CD4-positive, alpha-beta T cell treated with Interferon alpha-2 for 1 hour (primary cell): ENCODE measurements at places on chromosomes 11 and 22.

- no peak for DNase-seq
These were observed 418.0 kb downstream of the SHANK2 start for GRCh38 chr11:70834277-70834940.

GRCh38 chr22:17167486-17167885, 8.4 kb upstream of the HDHD5 start:
- DNase-seq: no peak

DNA sequence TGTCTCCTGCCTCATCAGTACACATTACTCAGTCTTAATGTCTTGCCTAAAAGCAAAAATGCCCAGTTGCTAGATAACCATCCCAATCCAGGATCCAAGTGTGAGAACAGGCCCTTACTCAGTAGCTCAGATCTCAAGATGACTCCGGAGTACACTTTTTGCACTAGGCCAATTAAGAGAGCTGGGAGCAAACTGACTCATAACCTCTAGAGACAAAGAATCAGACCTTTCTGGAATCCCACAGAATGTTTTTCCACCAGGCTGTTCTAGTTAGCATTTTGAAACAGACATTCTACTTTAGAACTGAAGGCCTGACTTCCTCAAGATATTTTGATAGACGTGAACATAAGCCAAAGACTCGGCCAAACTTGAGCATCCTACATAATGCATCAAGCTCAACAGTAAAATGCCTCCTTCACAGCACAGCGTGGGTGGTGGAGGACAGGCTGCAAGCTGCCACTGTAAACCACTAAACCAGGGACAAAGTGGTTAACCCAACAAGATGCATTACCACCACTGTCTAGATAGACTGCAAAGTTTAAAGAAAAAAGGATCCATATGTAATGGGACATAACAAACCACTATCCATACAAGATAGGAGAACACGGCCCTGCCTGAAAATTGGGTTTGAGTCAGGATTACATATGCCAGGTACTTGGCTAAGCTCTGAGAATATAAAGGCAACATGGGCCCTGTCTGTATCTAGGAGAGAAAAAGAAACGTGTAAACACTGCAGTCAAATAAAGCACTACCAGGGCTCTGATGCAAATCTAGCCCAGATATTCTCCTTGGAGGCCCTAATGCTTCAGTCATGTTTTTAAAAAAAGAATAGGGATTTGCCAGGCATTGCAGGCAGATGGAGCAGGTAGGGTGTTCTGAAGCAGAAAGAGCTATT, 48.3 kb downstream of the MYH9 start:
- no peak for DNase-seq

- no peak for DNase-seq
These were observed 77.2 kb upstream of the PPARA start for GRCh38 chr22:46072981-46073682.

DNA sequence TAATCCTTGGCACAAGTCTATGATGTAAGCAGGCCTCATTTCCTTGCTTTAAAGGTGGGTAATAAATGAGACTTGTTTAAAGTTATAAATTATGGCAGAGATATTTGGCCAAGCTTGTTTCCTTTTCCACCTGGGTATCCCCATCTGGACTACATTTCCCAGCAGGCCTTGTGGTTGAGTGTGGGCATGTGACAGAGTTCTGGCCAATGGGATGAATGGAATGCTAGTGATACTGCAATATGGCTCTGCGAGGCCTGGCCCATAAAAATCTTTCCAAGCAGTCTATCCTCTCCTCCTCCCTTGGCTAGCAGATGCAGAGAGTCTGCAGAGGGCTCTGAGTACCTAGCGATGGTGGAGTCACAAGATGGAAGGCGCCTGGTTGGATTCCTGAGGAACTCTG, 102.5 kb downstream of the TIMP3 start:
- DNase-seq: no peak

- no peak for DNase-seq
These were observed 138.4 kb upstream of the DDI1 start for GRCh38 chr11:103898065-103898464.
